ENCODE measurements at places on chromosomes 2 and 18. TPM values are rescaled to one million over a fixed set of nuclear protein-coding genes. Genes with fewer than 3 reads are reported as not detected.

The ACMSD gene
- not detected for total RNA-seq

The EHBP1 gene
- total RNA-seq = 60.0 TPM

The MERTK gene
- 48.4 TPM for total RNA-seq

The MYL12A gene
- total RNA-seq = 219 TPM

The CHRNG gene
- 0.87 TPM for total RNA-seq

The MAL gene
- total RNA-seq = 205 TPM

The CCDC74B gene
- 15.4 TPM for total RNA-seq

The RAB10 gene
- total RNA-seq = 143 TPM

The WDR75 gene
- total RNA-seq = 34.3 TPM

The IL18RAP gene
- 2.5 TPM for total RNA-seq

The SNRNP27 gene
- 35.3 TPM for total RNA-seq

The OTOF gene
- 0.05 TPM for total RNA-seq

The ADAM23 gene
- 20.2 TPM for total RNA-seq

The MC4R gene
- total RNA-seq = not detected

The PMAIP1 gene
- 24.4 TPM for total RNA-seq

The CTAGE1 gene
- not detected for total RNA-seq

The NEU4 gene
- total RNA-seq = 0.19 TPM

The KCNG3 gene
- 0.88 TPM for total RNA-seq

The ANKRD30BL gene
- total RNA-seq = not detected

The FER1L5 gene
- total RNA-seq = 0.75 TPM

The RAB17 gene
- total RNA-seq = 18.4 TPM

The RAB27B gene
- 9.4 TPM for total RNA-seq

The POTEJ gene
- not detected for total RNA-seq

The CELF4 gene
- 9.2 TPM for total RNA-seq

The MTIF2 gene
- 33.2 TPM for total RNA-seq

The TMEM214 gene
- total RNA-seq = 96.1 TPM

The MFSD2B gene
- total RNA-seq = not detected

The C2orf80 gene
- total RNA-seq = not detected

The CCDC150 gene
- total RNA-seq = 32.5 TPM

The HOXD3 gene
- total RNA-seq = 25.4 TPM

The ESPNL gene
- total RNA-seq = 0.12 TPM

The NYAP2 gene
- 1.00 TPM for total RNA-seq

The SPTBN1 gene
- total RNA-seq = 214 TPM

The EML6 gene
- total RNA-seq = 8.1 TPM

The UGT1A8 gene
- total RNA-seq = not detected

The RIT2 gene
- total RNA-seq = not detected

The CFC1 gene
- 25.5 TPM for total RNA-seq

The HYCC2 gene
- 19.6 TPM for total RNA-seq

The CIB4 gene
- not detected for total RNA-seq

The ALPP gene
- 0.27 TPM for total RNA-seq

The ASXL3 gene
- total RNA-seq = 15.6 TPM

The AP1S3 gene
- total RNA-seq = 7.8 TPM

The CPO gene
- total RNA-seq = 0.24 TPM

The HRH4 gene
- total RNA-seq = 0.24 TPM

The ACADL gene
- 2.1 TPM for total RNA-seq

The FAM237A gene
- total RNA-seq = not detected

The NEMP2 gene
- 7.2 TPM for total RNA-seq

The L3MBTL4 gene
- total RNA-seq = 4.6 TPM

The MGAT5 gene
- 37.2 TPM for total RNA-seq

The GPR17 gene
- total RNA-seq = 0.19 TPM

The CRYBA2 gene
- total RNA-seq = 179 TPM

The HDLBP gene
- 466 TPM for total RNA-seq

The G6PC2 gene
- 2.8 TPM for total RNA-seq

The CROCC2 gene
- 0.68 TPM for total RNA-seq

The RBKS gene
- total RNA-seq = 3.2 TPM

The ERFE gene
- total RNA-seq = 0.29 TPM

The SLC9A4 gene
- 3.1 TPM for total RNA-seq

The RAD51AP2 gene
- 0.12 TPM for total RNA-seq

The DNER gene
- 15.9 TPM for total RNA-seq

The SP100 gene
- 41.8 TPM for total RNA-seq

All from type B pancreatic cell (in vitro differentiated cells).